ENCODE measurements at places on chromosomes 16 and 17.
A peak's percentile ranks its signal among the peaks of the same experiment; 100 is the strongest.

- DNase-seq = no peak
Measured at GRCh38 chr16:74249846-74250245, 46.8 kb upstream of the PSMD7 start.

DNA sequence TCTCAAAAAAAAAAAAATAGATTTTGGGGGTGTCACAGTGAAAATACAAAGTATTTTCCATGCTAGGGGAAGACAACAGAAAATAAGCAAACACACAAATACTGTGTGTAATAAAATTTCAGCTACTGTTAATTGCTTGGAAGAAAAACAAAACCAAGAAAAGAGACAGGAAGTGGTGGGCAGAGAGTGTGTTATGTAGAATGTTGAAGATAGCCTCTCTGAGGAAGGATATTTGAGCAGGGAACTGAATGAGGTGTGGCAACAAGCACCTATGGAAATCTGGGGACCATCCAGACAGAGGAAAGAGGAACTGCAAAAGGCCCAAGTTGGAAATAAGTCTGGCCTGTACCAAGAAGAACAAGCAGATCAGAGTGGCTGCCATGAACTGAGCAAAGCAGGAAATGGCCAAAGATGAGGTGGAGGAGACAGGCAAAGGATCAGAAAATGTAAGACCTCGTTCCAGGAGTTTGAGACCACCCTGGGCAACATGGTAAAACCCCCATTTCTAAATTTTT, 7.8 kb upstream of the USP31 start:
- no peak for DNase-seq

- DNase-seq = no peak
Measured at GRCh38 chr16:31393056-31393455, at the start of gene ITGAD. ITGAD (plus strand) TSS chr16:31393335; CDS start chr16:31393361, 26 bp downstream.

- DNase-seq = no peak
Measured at GRCh38 chr17:62862251-62862650, 54.1 kb upstream of the MARCHF10 start.

- DNase-seq = no peak
Measured at GRCh38 chr17:76917829-76918228, 49.6 kb downstream of the MGAT5B start.

- DNase-seq = no peak
Measured at GRCh38 chr17:58047376-58048150, 35.7 kb upstream of the DYNLL2 start.

DNA sequence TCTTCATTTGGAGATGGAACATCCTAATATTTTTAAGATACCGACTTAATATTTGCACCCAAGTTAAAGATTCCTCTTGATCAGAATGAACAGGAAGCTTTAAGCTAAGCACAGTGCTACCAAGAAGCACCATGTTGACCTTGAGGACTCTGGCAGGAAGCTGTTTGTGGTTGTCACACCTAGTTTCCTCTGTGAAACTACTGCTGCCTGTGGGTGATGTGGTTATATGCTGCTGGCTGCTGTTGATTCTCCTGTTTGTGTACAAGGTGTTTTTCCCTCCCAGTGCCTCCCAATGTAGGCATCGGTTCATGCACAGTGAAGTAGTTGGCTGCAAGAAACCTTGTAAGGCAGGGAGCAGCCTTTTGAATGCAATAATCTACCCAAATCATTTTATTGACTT, 23.4 kb downstream of the RBL2 start:
- DNase-seq = peak; percentile 86

DNA sequence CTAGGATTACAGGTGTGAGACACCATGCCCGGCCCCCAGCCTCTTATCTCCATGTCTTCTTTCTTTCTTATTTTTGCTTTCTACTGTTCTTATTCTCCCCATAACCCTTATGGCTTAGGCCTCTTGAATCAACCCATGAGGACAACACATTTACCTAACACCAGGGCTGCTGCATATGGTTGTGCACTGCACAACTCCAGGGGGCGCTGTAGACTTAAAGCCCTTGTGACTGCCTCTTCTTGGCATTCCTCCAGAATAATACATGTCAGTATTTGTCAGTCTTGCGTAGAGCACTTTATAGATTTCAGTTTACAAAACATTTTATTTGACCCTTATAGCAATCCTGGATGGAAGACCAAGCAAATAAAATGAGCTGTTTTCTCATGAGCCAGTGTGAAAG, 225.0 kb upstream of the SALL1 start:
- no peak for DNase-seq

DNA sequence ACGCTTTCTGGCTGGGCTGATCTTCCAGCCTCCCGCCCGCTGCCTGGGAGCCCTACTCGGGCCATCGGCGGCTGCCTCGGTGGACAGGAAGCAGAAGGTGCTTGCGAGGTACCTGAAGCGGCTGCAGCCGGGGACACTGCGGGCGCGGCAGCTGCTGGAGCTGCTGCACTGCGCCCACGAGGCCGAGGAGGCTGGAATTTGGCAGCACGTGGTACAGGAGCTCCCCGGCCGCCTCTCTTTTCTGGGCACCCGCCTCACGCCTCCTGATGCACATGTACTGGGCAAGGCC, 30.7 kb downstream of the CIITA start:
- no peak for DNase-seq

DNA sequence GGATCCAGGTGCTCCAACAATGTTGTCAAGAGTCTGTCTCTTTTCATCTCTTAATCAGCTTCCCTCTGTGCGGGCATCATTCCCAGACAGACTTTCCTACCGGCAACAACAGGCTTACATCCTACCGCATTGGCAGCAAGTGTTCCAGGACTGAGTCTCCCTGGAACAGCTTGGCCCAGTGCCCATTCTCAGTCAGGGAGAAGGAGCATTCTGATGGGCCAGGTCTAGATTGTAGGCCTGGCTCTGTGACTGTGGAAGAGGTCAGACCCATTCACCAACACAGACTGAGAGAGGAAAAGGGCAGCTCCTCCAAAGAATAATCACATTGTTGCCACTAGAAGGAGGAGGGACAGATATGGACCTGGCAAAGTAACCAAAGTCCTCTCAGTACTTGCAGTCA, 68.1 kb upstream of the TMEM132E start:
- no peak for DNase-seq

DNA sequence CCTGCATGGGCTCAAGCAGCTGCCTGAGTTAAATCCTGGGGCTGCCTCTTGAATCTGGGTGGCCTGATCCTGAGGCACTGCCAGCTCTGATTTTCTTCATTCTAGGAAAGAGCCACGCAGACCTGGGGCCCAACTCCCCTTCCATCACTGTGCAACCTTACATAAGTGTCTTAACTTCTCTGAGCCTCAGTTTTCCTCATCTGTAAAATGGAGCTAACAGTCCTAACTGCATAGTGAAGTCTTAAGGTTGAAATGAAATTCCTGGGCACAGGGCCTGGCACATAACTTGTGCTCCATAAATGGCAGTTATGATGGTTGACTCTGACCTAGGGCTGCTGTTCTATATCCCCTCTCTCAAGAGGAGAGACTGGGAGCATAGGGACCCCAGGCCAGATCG, 236.6 kb downstream of the GSG1L start:
- DNase-seq = no peak

- DNase-seq = no peak
Measured at GRCh38 chr17:57899822-57900221, 50.0 kb upstream of the MRPS23 start.
